ENCODE measurements at places on chromosomes 7 and 10.

DNA sequence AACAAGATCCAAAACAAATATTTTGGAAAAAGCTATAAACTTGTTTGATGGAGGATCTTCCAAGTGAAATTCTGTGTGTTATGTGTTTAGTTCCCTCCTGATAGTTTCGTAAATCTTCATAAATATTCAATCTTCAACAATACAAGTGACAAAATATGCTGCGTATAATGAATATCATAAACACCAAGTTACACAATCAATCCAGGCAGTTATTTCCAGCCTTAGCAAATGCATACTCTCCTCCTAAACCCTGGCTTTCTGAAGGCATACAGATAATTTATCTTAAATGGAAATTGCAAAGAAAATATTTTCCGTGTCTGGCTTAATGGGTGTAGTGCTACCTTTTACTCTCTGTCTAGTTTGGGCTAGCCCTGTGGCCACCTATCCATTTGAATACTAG lies 864.9 kb upstream of the ZWINT start:
- no peak for DNase-seq

GRCh38 chr10:92573091-92573797 lies 649 bp downstream of the IDE start:
- no peak for DNase-seq

- peak; percentile 2 for DNase-seq
Measured at GRCh38 chr10:110209454-110209925, 2.1 kb downstream of the MXI1 start.

DNA sequence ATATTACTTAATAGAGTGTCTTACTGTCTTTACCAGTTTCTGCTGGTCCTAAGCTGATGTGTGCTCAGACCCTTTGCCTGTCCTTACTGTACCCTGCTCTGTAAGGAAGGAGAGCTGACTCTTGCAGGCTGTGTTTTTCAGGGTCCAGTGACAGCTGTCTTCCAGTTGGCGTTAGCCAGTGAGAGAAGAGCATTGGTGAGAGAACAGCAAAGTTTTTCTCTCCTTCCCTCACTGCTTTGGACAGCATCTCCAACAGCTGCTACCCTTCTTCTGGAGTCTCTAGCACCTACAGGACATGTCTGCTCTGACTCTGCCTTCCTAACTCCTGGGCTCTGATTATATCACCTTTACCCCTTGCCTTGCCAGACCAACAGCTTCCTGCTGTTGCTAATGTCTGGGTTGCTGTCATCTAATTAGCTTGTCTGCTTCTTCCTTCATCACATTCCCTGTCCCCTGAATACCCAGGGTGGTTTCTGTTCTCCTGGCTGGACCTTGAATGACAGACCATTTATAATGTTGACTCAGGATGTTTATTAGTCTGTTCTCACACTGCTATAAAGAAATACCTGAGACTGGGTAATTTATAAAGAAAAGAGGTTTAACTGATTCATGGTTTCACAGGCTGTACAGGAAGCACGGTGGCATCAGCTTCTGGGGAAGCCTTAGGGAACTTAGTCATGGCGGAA lies 23.5 kb upstream of the PANK1 start:
- DNase-seq, result no peak

GRCh38 chr7:129951226-129952085 lies 1.3 kb downstream of the UBE2H start:
- no peak for DNase-seq

- no peak for DNase-seq
Measured at GRCh38 chr7:101536232-101536631, 92.9 kb downstream of the MYL10 start.

DNA sequence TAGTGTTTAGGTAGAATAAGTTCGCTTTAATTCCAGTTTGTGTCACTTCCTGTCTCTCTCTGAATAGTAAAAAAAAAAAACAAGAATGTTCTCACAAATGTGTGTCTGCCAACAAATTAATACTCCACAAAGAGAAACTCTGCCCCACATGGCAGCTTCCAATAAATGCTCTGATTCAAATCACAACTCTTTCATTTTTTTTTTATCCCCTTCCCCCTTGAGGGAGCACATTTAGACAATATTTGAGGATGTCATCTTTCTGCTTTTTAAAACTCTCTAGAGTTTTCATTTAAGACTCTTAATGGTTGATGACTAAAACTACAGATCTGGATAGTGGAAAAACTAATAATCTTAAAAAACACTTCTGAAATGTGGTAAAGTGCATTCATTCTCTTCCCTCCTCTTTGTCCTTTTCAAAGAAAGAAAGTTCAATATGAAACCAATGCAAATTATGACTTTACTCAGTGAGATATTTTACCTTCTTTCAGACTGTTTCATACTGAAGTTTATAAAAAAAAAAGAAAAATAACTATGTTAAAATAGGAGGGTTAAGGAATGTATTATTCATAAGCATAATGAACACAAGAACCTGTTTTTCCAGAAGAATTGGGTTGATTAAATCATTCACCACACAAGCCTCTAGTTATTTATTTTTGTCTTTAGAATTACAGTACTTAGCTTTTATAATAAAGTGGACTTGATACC lies 42.3 kb downstream of the ARID5B start:
- no peak for DNase-seq

DNA sequence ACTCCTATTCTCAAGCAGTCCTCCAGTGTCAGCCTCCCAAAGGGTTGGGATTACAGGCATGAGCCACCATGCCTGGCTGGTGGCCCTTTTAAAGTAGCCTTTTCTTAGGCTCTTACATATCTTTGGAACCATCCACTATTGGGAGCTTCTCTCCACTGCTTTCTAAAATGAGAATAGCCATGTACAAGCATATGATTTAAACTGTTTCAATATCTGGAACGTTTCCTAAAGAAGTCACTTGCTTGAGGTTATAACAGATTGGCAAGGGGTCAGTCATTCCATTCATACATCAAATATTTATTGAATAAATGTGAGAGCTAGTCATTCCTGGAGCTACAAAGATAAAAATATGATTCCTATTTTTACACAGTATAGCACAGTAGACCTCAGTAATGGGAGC lies 97.4 kb upstream of the LRGUK start:
- no peak for DNase-seq

DNA sequence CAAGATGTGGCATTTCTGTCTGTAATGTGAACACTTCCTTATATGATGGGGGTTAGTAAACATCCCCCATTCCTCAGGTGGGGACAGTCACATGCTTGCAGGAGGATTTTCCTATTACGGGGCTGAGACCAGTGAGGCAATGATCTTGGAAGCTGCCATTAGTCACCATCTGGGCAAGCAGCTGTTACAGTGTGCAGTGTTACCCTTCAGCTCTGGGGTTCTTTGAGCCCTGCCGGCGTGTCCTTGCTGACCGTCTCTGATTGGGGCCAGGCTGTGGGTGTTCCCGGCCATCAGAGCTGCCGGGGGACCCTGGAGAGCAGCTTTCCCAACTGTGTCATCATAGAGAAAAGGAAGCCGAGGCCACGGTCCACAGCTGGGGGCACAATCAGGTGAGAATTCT lies 126.8 kb upstream of the FAM20C start:
- DNase-seq, result no peak

- DNase-seq, result no peak
Measured at GRCh38 chr10:27245836-27246235, 5.2 kb upstream of the ACBD5 start.

- DNase-seq, result no peak
Measured at GRCh38 chr7:118040562-118040961, 143.4 kb upstream of the LSM8 start.

- DNase-seq, result no peak
Measured at GRCh38 chr7:1616741-1617140, 46.9 kb upstream of the PSMG3 start.

DNA sequence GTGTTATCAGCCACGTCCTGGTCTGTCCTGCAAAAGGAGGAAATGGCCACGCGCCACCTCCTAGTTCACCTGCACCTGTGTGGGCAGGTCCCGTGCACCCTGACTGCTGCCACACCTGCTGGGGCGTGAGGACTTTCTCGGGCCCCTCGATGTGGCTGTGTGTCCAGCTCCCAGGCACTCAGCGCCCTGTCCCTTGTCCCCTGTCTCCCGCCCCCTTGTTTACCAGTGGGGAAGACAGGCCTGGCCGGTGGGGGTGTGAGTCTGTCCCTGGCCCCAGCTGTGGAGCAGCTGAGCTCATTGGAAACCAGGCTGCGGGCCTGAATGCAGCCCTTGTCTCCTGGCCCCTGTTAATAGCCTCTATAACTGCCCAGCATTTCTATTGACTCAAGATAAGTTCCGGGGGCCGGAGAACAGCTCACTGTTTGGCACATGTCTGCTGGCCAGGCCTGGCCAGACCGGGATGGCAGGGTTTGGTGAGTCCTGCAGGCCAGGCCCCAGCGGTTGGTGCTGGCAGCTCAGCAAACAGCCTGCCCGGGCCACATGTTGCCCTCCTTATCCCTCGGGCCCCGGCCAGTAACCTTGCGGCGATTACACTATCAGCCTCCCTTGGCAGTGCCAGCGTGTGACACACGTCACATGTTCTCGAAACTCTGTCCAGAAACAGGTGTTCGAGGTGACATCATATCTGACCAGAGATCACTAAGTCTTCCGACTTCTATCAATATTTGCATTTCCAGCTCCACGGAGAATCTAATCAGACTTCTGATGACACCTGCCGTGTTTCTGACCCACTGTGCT lies 52.1 kb downstream of the FOXL3 start:
- no peak for DNase-seq

GRCh38 chr7:51079494-51079893 lies 237.1 kb downstream of the COBL start:
- DNase-seq, result no peak

- no peak for DNase-seq
Measured at GRCh38 chr10:132910186-132910880, 32.0 kb downstream of the CFAP46 start.

DNA sequence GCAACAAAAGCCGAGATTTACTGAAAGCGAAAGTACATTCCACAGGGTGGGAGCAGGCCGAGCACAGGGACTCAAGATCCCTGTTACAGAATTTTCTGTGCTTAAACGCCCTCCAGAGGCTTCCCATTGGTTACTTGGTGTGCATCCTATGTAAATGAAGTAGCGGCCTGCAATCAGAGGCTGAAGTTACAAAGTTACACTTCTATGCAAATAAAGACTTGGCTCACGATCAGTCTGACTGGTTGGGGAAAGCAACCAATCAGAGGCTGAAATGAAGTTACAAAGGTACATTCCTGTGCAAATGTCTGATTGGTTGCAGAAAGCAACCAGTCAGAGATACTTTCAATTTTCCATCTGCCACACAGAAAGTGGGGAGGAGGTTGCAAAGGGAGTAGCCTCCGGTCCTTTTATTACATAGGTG lies 4.1 kb downstream of the ACBD7 start:
- DNase-seq, result no peak

DNA sequence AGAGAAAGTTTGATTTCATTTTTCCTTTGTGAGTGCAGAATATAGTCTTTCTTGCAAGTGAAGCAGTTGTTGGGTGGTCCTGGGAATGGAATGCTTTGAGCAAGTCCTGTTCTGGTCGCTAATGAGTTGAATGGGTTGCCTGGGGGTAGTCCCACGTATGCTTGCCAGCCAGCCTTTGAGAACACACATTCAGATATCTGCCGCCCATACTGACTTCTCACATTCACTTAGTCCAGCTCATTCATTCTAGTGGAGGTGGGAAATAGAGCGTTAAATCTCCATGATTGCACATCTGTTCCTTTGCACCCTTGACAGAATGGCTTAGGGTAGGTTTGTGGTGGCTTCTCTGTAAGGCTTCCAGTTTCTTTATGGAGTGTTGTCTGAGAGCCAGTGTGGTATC lies 256.6 kb downstream of the SORCS3 start:
- no peak for DNase-seq

DNA sequence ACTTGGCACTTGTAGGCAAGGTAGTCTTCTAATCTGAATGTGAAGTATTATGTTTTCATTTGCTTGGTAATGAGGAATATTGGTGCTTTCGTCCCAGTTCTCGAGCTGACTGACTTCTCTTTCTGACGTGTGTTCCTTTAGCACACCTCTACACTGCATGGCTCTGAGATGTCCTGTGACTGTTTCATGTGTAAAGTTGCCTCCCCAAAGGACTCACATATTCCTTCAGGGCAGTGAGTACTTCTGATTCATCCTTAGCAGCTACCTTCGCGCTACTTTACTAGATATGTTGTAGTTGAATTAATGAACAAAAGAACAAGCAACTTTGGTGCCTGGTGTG lies 113.7 kb downstream of the EGFR start:
- DNase-seq, result no peak

DNA sequence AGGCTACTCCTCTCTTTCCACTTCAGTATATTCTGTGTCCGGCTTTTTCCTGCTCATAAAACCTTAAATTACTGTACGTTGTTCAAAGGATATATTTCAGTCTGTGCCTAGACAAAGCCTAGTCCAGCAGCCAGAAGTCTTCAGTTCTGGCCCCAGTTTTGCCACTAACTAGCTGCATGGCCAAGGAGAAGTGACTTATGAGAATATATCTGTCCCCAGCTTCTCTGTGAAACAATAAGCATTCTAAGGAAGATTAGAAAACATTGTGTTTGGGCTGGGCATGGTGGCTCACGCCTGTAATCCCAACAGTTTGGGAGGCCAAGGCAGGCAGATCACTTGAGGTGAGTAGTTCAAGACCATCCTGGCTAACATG lies 105.0 kb upstream of the HDAC9 start:
- no peak for DNase-seq
